Esophagus squamous epithelium (tissue), 5 donors: ENCODE measurements at places on chromosomes 7 and 10.

- no peak for DNase-seq
These were observed 610.6 kb downstream of the SDK1 start for GRCh38 chr7:3911685-3912084.

DNA sequence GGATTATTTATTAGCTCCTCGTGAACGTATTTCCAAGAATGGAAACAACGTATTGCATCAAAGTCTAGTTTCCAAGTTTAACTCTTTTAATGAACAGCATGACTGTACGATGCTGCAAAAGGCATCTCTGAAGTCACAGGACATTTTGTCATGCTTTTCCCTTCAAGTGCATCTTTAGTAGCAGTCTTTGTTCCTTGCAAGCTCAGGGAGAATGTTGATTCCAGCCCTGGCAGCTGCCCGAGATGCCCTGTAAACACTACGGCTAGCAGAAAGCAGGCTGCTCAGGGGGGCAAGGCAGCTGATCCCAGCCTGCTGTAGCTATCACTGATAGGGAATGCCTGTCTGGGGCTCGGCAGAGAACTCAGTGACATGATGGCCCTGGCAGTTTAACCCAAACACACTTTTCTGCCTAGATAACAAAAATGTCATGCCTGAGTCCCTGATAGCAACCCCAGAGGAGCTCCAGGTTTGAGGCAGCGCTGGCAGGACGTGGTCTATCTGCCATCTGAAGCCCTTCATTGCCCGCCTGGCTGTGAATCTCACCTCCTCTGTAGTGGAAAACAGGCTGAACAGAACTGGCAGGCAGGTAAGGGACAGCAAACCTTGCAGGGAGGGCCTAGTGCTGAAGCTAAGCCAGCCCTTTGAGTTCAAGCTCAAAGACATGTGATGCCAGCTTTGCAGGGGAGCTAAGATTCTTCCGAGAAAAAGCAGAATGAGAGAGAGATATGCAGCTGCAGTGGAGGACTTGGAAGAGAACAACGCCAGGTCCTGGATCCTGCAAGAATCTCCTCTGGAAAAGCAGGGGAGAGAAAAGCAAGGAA, 264.6 kb downstream of the SNX10 start:
- no peak for DNase-seq

GRCh38 chr10:73577788-73578187, 13.4 kb downstream of the USP54 start:
- no peak for DNase-seq

DNA sequence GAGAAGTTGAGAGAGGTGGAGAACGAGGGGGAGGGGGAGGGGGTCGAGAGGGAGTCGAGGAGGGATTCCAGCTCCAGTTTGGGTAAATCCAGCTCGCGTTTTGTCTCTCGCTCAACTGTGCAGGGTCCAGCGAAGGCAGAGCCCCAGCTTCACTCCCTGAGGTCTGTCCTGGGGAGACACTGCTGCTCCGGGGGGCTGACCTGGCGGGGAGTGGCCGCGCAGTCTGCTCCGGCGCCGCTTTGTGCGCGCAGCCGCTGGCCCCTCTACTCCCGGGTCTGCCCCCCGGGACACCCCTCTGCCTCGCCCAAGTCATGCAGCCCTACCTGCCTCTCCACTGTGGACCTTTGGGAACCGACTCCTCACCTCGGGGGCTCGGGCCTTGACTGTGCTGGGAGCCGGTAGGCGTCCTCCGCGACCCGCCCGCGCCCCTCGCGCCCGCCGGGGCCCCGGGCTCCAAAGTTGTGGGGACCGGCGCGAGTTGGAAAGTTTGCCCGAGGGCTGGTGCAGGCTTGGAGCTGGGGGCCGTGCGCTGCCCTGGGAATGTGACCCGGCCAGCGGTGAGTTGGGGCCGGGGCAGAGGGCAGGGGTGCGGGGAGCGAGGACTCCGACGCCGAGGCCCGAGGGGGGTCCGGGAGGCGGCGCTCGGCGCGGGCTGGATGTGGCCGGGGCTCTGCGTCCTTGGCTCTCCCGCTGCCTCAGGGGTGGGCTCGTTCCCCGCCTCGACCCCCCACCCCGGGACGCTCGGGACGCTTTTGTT, at the start of gene TET1:
TSS of gene TET1 (plus strand) at position 152 of the 757 bp plus-strand sequence. CDS start 12,002 bp downstream, outside the sequence.
- no peak for DNase-seq

- DNase-seq: no peak
These were observed 20.1 kb upstream of the ITPRID1 start for GRCh38 chr7:31493714-31494181.
